ENCODE measurements at places on chromosomes 4 and X.

GRCh38 chr4:106454581-106454980 is 86.0 kb upstream of the GIMD1 start:
- no peak for DNase-seq

GRCh38 chrX:39377773-39378172 is 576.5 kb downstream of the MID1IP1 start:
- no peak for DNase-seq

GRCh38 chr4:108107729-108108382 is 60.9 kb downstream of the LEF1 start:
- no peak for DNase-seq

GRCh38 chr4:110137829-110138228 is 60.6 kb downstream of the ELOVL6 start:
- no peak for DNase-seq

GRCh38 chr4:29636961-29637360 is 1083.2 kb upstream of the PCDH7 start:
- no peak for DNase-seq

GRCh38 chr4:40890764-40891163 is 141.0 kb downstream of the NSUN7 start:
- no peak for DNase-seq

DNA sequence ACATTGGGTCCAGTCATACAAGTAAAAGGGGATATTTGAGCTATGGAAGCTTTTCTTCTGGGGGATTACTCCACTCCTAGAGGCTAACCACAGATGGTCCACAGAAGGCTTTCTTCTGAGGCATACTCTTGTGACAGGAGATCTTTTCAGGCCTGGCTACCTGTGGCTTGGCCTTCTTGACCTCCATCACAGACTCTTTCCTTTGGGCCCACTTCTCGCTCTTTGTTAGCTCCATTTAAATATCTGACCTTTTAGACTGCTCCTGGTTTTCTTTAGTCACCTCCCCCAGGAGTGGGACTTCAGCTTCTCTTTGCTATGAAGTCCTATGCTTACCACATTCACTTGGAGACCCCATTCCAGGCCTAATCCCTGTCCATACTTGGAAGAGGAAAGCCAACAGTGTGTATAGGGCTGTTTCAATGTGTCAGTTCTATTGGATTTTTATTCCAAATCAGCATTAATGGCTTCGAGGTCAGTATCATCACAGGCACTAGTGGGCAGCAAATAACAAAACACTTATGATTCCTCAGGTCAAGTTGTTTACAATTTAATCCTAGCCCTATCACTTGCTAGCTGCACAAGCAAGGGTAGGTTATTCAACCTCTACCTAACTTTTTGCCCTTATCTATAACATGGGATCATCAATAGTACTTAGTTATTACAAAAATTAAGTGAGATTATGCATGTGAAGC is 26.3 kb downstream of the GPC3 start:
- DNase-seq: no peak

DNA sequence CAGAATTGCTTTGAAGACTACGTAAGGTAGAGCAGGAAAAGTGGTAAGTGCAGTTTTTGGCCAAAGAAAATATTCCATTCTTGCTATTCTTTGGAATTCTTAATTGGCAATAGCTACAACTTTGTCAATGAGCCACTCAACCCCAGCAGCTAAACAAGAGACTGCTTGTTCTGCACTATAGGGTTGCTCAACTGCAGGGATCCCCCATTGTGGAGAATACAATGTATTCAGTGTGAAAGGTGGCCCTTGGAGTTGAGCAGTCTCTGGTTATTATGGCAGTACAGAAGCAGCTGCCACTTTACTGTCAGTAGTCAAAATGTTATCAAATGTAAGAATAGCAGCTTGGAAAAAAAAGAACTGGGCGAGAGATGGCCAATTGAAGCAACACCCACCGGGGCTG is 808.7 kb downstream of the CENPC start:
- DNase-seq: no peak

GRCh38 chr4:14719053-14719452 is 283.2 kb upstream of the CPEB2 start:
- DNase-seq: no peak

DNA sequence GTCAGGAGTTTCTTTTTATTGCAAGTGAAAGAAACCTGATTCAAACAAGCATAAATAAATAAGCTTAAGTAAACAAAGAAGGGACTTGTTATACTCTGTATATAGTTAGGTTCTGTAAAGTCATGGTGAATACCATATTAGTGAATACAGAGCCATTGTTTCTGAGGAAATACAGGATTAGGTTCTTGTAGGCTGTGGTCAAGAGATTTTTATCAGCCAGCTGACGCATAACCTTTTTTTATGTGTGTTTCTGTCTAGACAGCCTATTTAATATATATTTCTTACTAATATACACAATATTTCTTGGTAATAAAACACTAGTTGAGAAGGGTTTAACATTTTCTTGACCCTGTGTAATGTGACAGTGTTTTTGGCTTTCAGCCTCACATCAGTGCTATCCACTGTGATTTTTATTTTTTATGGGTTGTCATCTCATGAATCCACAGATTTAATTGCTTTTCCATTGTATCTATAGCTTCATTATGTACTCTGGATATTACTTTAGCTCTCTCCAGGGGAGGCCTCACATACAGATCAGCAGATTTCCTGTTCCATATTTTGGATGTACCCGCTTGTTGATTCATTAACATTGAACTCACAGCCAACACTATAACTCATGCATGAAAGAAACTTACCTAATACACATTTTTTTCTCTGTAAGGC is 8.0 kb downstream of the HERC3 start:
- no peak for DNase-seq

DNA sequence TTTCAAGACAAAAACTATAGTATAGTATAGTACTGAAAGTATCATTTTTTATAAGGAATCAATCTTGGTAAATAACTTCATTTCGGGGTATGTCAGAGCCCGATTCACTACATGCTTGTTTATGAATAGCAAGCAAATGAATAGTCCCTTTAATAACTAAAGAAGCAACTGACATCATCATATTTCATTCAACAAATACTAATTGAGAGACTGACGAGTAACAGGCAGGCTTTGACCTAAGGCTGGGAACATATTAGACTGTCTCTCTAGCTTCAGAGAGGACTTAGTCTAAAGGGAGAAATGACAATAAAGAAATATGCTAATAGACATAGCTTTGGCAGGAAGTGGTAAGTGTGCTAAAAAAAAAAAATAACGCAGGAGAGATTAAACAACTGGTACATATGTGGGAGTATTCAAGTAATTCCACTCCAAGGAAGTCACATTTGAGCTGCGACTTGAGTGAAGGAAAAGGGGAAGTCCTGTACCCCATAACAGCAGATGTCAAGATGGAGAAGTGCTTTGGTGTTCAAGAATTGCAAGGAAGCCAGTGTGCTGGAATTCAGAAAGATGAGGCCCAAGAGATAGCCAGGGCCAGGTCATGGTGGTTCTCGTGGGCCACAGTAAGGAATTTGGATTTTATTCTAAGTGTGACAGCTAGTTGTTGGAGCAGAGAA is 284.9 kb downstream of the FBXO8 start:
- DNase-seq: no peak

- DNase-seq: no peak
Measured at GRCh38 chr4:186137196-186137794, 32.8 kb downstream of the FAM149A start.

GRCh38 chr4:138050601-138051000 is 191.5 kb downstream of the SLC7A11 start:
- no peak for DNase-seq

- DNase-seq: no peak
Measured at GRCh38 chr4:35943606-35944005, 300.7 kb downstream of the ARAP2 start.

DNA sequence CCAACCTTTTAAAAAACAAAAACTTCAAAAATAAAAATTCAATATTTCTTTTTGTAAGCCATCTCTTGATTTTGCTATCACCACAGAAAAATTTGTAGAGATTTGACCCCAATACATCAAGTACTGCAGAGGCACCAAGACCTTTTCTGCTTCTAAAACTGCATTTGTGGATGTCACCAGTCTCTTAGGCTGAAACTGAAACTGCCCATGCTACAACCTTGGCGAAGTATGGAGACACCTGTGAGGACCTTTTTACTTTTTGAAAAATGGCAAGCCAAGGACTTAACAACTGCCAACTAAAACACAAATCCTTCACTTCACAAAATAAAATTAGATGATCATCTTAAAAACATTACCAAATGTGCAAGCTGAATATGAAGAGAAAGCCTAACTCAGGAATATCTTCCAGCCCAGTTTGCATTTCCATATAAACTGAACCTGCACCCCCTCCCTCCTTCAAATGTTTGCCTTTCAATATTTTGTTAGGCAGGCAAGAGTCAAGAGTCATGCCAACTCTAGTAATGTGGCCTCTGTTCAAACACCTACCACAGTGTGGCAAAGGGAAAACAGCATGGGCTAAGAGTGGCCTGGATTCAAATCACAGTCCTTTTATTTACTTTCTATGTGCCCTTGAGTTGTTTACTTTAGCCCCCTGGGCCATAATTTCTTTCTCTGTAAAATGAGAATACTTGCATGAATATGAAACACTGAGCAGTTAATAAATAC is 389.4 kb downstream of the OPHN1 start:
- no peak for DNase-seq

DNA sequence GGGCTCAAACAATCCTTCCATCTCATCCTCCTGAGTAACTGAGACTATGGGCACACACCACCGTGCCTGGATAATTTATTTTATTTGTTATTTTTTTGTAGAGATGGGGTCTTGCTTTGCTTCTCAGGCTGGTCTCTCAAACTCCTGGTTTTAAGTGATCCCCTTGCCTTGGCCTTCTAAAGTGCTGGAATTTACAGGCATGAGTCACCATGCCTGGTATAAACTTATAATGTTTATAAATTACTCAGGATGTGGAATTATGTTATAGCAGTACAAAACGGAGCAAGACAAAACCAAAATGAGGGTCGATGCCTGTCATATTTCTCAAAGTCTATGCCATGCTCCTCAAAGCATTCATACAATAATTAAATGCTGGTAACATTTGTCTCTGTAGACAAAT is 29.8 kb upstream of the TEX13C start:
- DNase-seq: no peak

DNA sequence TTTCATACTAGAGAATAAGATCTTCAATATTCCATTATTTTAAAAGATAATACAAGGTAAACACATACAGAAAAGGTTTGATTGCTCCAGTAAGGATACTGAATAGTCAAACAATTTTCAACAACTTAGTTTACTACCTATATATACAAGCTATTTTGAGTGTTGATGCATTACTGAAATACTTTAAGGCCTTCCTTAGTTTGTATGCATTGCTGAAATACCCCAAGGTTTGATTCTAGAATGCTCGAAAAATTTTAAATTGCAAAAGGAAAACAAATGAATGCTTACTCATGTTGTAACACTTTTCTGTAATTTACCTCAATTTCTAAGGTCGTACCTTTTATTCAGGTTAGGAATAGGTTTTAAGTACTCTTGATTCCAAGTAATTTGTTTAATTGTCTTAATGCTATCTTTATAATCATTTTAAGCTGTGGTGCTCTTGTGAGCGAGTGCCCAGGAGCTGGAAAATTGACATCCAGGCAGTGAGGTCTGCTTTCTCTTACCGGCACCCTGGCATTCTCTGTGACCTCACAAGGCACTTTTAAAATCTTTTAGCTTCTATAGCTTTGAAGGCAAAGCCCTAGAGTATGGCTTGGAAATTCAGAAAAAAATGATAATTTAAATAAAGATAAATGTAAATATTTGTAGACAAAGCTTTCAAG is 114.0 kb downstream of the BMPR1B start:
- no peak for DNase-seq

DNA sequence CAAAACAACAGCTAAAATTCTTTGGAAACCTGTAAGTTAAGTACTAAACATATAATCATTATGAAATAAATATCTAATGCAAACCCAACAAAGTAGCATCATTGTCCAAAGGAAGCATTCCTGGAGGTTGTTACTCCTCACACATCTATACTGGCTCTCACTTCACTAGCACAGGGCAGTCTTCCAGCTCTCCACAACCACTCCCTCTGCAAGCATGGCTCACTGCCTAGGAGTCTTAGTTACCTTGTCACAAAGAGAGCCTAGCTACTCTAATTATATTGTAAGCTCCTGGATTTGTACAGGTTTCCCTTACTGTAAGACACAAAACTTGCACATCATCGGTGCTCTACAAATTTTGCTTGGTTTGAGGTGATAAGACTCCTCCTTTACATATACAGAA is 76.1 kb downstream of the AMMECR1 start:
- DNase-seq: no peak

- no peak for DNase-seq
Measured at GRCh38 chr4:24245491-24245820, 338.9 kb downstream of the DHX15 start.

DNA sequence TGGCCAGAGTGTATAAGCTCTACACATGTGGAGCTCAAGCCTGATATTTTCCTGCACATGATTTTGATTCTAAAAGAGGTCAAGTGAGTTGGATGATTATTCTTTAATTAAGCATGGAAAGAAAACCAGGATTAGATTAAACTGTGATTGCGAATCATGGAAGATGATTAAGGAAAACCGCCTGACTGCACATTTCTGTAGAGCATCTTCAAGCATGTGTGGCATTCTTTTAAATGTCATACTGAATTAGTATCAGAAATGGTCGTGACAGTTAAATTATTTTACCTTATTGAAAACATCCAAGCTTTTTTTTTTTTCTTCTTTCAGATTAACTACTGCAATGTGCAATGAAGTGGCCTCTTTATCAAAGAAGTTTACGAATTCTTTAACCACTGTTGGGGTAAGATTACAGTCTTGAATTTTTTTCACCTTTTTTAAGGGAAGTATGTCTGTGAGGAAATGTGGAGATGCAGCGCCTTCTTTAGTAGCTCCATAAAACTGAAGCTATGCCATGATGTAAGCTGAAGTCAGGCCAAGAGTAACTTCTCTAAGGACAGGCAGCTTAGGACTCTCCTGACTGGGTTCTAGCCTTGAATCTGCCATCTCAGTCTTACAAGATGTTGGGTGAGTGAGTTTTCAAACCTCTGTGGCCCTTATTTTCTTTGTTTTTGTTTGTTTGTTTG is 67.9 kb downstream of the FAM114A1 start:
- no peak for DNase-seq

GRCh38 chrX:110143454-110144210 is 140.7 kb downstream of the TMEM164 start:
- DNase-seq: no peak

DNA sequence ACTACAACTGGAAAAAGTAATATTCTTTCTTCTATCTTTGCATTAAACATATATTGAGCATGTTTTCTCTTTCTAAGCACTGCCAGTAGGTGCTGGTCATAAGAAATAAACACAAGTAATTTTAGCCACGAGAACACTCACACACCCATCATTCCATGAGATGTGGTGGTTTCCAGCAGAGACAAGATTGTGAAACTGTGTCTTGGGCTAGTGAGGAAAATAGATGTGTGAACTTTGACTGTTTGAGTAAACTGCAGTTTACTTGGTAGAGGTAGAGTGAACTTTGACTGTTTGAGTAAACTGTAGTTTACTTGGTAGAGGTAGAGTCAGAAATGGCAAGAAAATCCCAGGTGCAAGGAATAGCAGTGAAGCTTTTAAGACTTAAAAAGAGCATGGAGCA is 300.9 kb upstream of the HS3ST1 start:
- no peak for DNase-seq

DNA sequence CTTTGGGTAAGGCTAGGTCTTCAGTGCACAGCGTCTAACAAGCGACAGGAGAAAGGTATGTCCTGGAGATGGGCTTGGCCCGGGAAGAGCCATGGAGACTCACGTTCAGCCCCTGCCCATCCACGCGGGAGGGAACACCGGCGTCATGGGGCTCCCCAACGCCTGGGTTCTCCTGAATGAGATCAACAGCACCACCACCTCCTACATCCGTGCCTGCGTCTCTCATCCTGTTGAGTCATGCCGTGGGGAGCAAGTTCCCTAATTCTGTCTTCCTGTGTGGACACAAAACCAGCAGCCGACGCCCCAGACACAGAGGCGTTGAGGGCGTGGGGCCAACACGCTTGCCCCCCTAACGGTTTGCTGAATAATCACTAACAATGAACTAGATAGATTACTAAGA is 20.1 kb upstream of the IL3RA start:
- DNase-seq: no peak
